ENCODE measurements at places on chromosomes 7 and 10.

- H3K27me3 ChIP-seq: no peaks in the 10 kb centered on the region
- no peak for DNase-seq
- no peak overlapping the region for H3K4me3 ChIP-seq
- no peak overlapping the region for H3K27ac ChIP-seq
Observed at GRCh38 chr10:108849186-108849585, 1074.1 kb downstream of the XPNPEP1 start.

DNA sequence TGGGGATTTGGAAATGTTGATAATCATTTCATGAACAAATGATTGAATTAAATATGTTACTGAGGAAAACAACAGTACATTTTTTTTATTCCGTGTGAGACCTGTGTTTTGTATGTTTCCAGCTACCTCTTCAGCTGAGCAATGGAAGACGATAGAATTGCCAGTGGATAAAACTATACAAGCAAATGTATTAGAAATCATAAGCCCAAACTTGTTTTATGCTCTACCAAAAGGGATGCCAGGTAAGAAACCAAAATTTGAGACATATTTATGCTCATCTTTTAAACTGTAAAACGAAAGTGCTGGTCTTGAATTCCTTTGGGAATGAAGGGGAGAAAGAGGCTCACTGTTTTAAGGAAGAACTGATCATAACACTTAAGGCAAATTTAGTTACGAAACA, 17.8 kb upstream of the VWA2 start:
- H3K36me3 ChIP-seq: no peaks in the 10 kb centered on the region
- no peaks in the 10 kb centered on the region for H3K4me1 ChIP-seq
- no peak for DNase-seq
- no peak overlapping the region for H3K27ac ChIP-seq
- no peak overlapping the region for H3K4me3 ChIP-seq
- peaks cover 31% of the 10 kb centered on the region for H3K27me3 ChIP-seq

DNA sequence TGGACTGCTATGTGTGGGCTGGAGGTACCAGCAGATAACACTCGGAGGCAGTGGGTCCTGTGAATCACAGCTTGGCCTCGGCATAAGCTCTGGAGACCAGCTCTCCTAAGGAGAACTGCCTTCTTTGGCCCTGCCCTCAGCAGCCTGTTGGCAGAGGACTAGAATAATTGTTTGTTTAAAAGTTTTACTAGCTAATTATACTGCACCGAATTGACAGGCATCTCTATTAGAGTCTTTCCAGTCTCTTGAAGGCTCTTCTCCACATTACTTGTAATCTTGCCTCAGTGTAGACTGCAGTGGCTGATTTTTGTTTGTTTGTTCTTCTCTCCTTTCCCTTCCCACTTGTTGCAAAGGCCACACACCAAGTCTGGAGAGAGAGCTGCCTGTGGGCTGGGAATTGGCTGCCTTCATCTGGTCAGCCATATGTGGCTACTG, 183.2 kb downstream of the AUTS2 start:
- no peaks in the 10 kb centered on the region for H3K36me3 ChIP-seq
- no peak overlapping the region for H3K27ac ChIP-seq
- H3K4me3 ChIP-seq: no peak overlapping the region
- no peaks in the 10 kb centered on the region for H3K27me3 ChIP-seq

DNA sequence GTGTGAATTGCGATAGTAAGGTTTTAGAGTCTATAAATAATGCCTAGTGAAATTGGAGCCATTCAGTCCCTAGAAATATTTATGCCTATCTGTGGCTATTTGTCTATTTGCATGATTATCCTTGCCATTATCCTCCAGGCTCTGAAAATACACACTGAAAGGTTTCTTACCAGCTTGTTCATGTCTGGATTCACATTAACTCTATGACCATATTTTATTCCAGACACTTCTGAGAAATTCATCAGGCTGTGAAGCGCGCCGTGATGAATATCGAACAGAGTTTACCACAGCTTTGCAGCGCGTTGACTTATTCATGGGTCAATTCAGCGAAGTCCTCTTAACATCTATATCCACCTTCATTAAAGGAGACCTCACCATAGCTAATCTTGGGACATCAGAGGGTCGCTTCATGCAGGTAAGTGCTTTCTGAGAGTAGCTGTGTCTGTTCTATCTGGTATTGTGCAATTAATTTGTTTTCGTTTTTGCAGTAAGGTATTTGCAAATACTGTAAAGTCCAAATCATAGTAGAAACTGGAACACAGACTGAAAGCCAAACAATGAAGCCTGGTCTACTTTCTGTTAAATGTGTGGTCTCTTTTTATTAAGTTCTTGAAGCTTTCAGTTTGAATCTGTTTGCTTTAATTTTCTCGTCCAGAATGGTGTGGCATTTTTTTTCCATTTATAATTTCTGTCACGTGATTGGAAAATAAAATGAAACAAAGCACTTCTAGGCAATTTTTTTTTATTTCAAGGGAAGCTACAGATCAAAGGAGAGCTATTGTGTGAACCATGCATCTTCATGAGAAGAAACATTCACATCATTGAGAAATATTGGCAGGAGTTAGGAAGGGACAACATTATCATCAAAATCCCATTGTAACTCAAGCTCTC, 59.7 kb downstream of the MET start:
- H3K27me3 ChIP-seq: peaks cover 12% of the 10 kb centered on the region
- DNase-seq: no peak
- no peaks in the 10 kb centered on the region for H3K4me1 ChIP-seq
- no peak overlapping the region for H3K27ac ChIP-seq

- peaks cover 12% of the 10 kb centered on the region for H3K4me1 ChIP-seq
- peak overlapping the region; percentile 84 for H3K4me3 ChIP-seq
- peaks cover 56% of the 10 kb centered on the region for H3K27me3 ChIP-seq
- no peaks in the 10 kb centered on the region for H3K36me3 ChIP-seq
- no peak overlapping the region for H3K27ac ChIP-seq
Observed at GRCh38 chr7:107045980-107046379, 1.5 kb downstream of the PRKAR2B start.

DNA sequence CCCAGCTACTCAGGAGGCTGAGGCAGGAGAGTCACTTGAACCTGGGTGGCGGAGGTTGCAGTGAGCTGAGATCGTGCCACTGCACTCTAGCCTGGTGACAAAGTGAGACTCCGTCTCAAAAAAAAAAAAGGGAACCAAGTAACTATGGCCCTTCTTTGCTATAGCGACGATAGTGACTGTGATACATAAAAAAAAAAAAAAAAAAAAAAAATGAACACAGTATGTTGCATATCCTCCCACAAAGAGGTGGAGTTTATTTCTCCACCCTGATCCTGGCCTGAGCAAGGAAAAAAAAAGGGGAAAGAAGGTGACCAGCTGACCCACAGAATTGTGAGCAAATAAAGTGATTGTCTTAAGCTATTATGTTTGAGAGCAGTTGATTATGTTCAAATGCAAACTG, 42.3 kb upstream of the STEAP1B start:
- no peak overlapping the region for H3K27ac ChIP-seq
- no peak overlapping the region for H3K4me3 ChIP-seq
- DNase-seq: no peak
- H3K4me1 ChIP-seq: no peaks in the 10 kb centered on the region
- H3K36me3 ChIP-seq: no peaks in the 10 kb centered on the region

DNA sequence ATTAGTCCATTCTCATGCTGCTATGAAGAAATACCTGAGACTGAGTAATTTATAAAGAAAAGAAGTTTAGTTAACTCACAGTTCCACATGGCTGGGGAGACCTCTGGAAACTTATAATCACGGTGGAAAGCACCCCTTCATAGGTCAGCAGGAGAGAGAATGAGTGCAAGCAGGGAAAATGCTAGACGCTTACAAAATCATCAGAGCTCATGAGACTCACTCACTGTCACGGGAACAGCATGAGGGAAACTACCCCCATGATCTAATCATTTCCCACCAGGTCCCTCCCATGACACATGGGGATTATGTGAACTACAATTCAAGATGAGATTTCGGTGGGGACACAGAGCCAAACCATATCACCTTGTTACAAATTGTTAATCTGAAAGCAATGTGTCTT, 15.8 kb downstream of the TAS2R39 start:
- H3K27me3 ChIP-seq: peaks cover 21% of the 10 kb centered on the region
- H3K4me1 ChIP-seq: no peaks in the 10 kb centered on the region

DNA sequence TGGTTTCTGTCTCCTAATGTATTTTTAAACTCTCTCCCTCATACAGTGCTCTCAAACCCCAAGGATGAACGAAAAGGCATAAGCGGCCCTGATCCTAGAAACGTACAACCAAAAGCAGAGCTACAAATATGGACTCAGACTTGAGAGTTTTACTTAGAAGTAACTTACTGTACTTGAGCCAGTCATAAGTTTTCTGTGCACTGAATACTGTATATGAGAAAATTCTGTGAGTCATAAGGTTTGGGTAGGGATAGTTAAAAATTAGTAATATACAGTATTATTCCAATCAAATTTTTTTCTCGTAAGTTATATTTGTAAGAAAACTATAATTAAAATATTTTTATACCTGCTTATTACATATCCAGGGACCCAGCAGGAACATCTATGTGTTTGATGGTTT, 5.9 kb upstream of the ASL start:
- H3K36me3 ChIP-seq: no peaks in the 10 kb centered on the region
- H3K27me3 ChIP-seq: no peaks in the 10 kb centered on the region
- H3K27ac ChIP-seq: no peak overlapping the region
- H3K4me3 ChIP-seq: no peak overlapping the region

Data from natural killer cell treated with Interleukin-12 subunit alpha and Interleukin-12 subunit beta and Interleukin-15 and Interleukin-18, amount 100 ng/mL, for 72 hours (primary cell).